Effector CD4-positive, alpha-beta T cell (primary cell): ENCODE measurements at places on chromosomes 4 and X.

- no peak for DNase-seq
Measured at GRCh38 chrX:110915111-110915510, 119.5 kb upstream of the CHRDL1 start.

DNA sequence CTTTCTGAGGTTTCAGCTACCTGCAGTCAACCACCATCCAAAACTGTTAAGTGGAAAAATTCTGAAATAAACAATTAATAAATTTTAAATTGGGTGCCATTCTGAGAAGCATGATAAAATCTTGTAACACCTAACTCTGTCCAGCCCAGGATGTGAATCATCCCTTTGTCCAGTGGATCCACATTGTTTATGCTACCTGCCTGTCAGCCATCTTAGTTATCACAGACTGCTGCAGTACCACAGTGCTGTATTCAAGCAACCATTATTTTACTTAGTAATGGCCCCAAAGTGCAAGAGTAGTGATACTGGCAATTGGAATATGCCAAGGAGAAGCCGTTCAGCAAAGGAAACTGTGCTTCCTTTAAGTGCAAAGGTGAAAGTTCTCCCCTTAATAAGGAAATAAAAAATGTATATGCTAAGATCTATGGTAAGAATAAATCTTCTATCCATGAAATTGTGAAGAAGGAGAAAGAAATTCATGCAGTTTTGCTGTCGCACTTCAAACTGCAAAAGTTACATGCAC is 20.6 kb downstream of the CAMK2D start:
- no peak for DNase-seq

DNA sequence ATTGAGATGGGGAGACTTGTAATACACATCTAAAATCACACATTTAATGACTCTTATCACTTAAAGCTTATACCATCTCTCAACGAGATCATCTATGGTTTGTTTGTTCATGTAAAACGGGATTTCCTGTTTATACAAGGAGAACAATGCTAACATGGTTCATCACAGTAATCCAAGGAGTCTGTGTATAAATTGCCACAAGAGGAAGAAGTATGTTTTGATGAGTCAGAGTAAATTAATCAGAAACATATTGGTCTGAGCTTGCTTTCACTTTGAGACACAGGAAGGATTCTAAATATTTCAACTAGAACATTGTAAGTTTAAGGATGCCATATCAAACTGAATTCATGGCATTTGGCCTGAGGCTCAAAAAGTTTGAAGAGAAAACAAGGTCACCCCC is 594.1 kb downstream of the GLUD2 start:
- DNase-seq = no peak

DNA sequence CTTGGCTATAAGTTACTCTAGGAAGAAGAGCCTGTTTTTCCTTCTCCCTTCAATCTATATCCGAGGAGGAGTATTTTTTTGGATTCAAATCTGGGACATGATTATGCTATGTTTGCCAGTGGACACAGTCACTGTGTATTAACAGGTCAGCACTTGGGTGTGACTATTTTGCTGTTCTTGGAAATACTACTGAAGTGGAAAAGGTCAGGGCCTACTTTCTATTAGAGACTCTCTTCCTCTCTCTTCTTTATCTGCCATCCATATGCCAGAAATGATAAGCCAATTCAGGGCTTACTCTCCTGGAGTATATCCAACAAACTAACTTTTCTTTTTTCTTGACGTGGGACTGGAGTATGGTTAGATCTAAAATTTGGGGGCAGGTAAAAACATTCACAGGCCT is 40.5 kb downstream of the MID1IP1 start:
- no peak for DNase-seq

DNA sequence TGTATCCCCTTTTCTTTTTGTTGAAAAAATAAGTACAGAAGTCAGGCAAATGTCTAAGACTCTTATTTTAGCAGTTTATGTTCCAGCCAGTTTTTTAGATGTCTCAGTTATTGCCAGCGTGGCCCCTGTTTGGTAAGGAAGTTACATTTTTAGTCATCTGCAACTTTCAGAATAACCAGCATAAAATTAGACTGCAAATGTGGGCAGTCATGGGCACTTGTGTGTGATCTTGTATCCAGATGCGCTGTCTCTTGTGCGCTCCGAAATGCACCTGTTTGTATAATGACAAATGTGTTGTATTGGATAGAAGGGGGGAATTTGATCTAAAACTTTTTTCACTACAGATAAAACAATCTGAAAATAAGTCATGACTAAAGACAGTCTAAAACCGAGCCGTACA is 44.3 kb upstream of the CLCN4 start:
- no peak for DNase-seq

- DNase-seq = no peak
Measured at GRCh38 chr4:169070895-169071218, 60.8 kb upstream of the CBR4 start.

DNA sequence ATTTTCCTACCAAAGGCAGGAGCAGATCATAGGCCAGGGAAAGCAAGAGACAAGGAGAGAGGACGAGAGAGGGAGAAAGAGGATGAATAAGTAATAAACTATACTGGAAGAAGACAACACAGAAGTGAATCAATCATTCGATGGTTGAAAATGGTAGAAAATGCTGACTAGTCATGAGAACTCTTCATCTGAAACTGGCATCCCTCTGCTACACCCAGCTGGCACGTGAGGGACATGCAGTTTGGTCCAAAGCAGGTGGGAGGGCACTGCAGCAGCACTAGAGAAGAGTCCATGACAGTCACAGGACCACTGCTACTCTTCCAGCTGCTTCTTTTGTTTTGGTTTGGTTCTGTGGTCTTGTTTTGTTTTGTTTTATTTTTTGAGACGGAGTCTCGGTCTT is 74.1 kb downstream of the AFAP1 start:
- DNase-seq = no peak
